ENCODE measurements at places on chromosomes 1 and 21. TPM values are rescaled to one million over a fixed set of nuclear protein-coding genes. Genes with fewer than 3 reads are reported as not detected.

DNA sequence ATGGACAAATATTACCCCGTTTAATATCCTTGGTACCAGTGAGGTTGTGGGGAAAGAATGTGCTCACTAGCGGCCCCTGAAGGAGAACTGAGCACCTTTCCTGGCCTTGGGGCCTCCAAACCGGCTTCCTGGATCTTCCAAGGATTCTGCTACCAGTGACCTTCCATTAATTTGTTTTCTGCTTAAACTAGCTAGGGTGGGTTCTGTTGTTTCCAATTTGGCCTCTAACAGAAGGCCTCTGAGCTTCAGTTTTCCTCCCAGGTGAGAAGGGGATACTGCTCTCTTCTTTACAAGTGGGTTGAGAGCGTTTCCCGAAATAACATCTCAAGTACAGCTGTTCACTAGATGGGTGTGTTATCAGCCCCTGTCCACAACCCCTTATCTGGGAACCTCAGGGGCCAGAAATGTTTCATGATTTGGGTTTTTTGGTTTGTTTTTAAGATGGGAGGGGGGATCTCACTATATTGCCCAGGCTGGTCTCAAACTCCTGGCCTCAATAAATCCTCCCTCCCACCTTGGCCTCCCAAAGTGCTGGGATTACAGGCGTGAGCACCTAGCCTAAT, 16.9 kb upstream of the IFNGR2 start:
- H3K4me1 ChIP-seq: peaks cover 38% of the 10 kb centered on the region
- H3K27ac ChIP-seq: no peak overlapping the region
- H3K27me3 ChIP-seq: peaks cover 88% of the 10 kb centered on the region

DNA sequence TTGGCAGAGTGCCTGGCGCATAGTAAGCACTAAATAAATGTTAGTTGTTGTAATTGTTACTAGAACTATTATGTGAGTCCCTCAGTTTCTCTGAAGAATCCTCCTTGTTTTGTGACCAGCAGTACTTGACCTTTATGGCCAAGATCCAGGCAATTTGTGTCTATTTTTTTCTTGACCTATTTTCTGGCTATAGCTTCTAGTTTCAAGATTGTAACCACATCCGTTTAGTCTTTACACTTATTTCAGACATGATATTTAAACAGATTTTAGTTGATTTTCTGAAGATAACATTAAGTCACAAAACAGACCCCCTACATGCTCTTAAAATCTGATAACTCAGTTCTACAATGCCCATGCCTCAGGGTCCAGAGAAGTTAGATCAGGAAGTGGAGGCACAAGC, 50.3 kb downstream of the CDC7 start:
- peaks cover 29% of the 10 kb centered on the region for H3K36me3 ChIP-seq
- peaks cover 93% of the 10 kb centered on the region for H3K4me1 ChIP-seq
- H3K27me3 ChIP-seq: no peaks in the 10 kb centered on the region
- no peak for DNase-seq
- H3K27ac ChIP-seq: peak overlapping the region; percentile 79

GRCh38 chr1:91026777-91027176, 4.9 kb upstream of the ZNF644 start:
- peaks cover 9% of the 10 kb centered on the region for H3K27me3 ChIP-seq
- H3K4me1 ChIP-seq: peaks cover 11% of the 10 kb centered on the region
- no peak overlapping the region for H3K27ac ChIP-seq
- no peaks in the 10 kb centered on the region for H3K36me3 ChIP-seq
- no peak for DNase-seq
- H3K4me3 ChIP-seq: no peak overlapping the region

RNU1-3 gene
- 922 TPM for total RNA-seq

- peaks cover 5% of the 10 kb centered on the region for H3K27me3 ChIP-seq
- no peak overlapping the region for H3K4me3 ChIP-seq
- peaks cover 31% of the 10 kb centered on the region for H3K4me1 ChIP-seq
- DNase-seq: no peak
- no peak overlapping the region for H3K27ac ChIP-seq
Measured at GRCh38 chr1:230072866-230073265, 5.8 kb downstream of the GALNT2 start.

ANP32E gene
- 173 TPM for total RNA-seq

LPAR3 gene
- 0.47 TPM for total RNA-seq

DNA sequence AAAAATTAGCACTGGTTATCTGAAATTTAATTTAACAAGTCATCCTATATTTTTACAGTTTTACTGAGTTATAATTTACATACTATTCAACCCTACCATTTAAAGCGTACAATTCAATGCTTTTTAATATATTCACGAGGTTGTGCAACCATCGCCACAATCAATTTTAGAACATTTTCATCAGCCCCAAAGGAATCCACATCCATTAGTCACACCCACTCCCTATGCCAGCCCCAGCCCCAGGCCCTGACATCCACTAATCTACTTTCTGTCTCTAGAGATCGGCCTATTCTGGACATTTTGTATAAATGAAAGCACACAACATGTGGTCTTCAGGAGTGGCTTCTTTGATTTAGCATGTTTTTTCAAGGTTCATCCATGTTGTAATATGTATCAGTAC, 134.7 kb downstream of the PSMG1 start:
- no peak overlapping the region for H3K27ac ChIP-seq
- DNase-seq: no peak
- H3K4me1 ChIP-seq: no peaks in the 10 kb centered on the region
- no peak overlapping the region for H3K4me3 ChIP-seq
- H3K27me3 ChIP-seq: no peaks in the 10 kb centered on the region

GRCh38 chr1:2646837-2647236, 14.0 kb upstream of the MMEL1 start:
- H3K4me1 ChIP-seq: peaks cover 10% of the 10 kb centered on the region
- H3K4me3 ChIP-seq: no peak overlapping the region
- H3K36me3 ChIP-seq: peaks cover 8% of the 10 kb centered on the region
- H3K27me3 ChIP-seq: peaks cover 3% of the 10 kb centered on the region

GRCh38 chr1:169475806-169476387, 9.8 kb downstream of the SLC19A2 start:
- H3K4me1 ChIP-seq: peaks cover 4% of the 10 kb centered on the region
- H3K27ac ChIP-seq: no peak overlapping the region
- no peaks in the 10 kb centered on the region for H3K27me3 ChIP-seq
- H3K4me3 ChIP-seq: no peak overlapping the region

DNA sequence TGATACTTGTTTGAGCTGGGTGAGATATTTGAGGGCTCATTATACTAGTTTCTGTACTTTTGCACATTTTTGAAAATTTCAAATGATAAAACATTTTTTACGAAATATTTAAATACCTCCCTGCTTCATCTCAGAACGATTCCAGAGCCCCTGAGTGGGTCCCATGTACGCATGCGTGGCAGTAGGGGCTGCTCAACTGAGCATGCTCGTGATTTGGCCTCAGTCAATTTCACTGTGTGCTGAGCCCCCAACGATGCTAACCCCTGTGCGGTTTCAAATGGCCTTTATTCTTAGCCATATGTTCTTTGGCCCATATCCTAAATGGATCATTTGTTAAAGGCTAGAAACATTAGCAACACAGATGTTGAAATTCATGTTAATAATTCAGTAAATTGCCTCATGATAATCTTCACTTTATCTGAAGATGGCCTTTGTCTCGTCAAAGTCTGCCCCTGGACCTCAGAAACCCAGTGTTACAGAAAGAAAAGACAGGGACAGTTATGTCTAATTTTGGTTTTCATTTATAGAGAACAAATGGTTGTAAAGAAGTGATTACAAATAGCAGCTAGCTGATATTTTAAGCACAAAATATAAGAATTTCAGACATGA, 108.2 kb downstream of the MRPS6 start:
- peaks cover 2% of the 10 kb centered on the region for H3K36me3 ChIP-seq
- no peak for DNase-seq
- H3K4me1 ChIP-seq: no peaks in the 10 kb centered on the region
- no peak overlapping the region for H3K4me3 ChIP-seq
